ENCODE measurements at places on chromosomes 5 and 9.

- DNase-seq = no peak
Observed at GRCh38 chr9:93091453-93092081, 4.5 kb upstream of the CARD19 start.

DNA sequence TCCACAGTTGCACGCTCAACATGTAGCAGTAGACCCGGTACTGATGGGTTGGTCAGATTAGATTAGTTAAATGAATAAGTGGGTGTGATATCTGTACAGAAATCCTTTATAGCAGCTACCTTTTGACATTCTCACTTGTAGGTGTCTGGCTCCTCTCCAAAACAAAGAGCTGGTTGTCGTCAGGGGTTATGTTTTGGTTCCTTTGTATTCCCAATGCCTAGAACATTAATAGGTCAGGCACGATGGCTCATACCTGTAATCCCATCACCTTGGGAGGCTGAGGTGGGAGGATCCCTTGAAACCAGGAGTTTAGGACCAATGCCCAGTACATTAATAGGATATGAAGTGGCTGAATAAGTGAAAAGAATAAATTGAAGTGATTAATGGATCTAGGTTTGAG lies 182.1 kb downstream of the SNCAIP start:
- DNase-seq = no peak

DNA sequence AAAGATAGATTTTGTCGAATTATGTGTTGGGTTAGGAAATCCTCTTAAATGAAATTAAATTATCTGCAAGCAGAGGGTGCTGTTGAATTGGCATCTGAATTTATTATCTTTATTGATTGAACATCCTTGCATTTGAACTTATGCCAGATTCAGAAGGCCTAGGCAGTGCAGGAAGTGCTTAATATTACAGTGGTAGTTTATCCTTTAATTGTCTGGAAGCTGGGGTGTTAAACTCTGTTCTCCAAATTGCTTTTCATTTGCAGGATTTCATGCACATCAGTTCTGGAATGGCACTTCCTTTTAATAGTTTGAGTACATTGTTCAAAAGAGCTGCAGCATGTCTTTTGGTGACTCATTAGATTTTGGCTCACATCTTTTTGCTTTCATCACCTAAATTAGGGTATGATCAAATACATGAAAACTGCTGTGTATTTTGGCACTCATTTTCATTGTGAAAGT lies 186.3 kb downstream of the KDM4C start:
- DNase-seq = no peak

DNA sequence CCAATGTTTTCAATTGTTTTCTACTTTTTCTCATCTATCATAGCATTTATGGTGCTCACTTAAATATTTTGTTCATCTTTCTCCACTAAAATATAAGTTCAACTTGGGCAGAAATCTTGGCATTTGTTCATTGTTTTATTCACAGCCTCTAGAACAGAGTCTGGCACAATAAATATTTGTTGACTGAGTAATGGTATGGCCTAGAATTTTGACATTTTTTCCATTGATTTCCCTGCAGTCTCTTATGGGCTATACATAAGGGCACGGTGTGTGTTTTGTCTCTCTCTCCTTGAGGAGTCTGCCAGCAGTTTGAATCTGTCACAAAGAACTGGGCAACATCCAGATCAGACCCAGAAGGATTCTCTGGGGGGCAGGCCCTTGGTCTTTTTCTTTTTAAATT lies 379.7 kb downstream of the TMEM38B start:
- DNase-seq = no peak

DNA sequence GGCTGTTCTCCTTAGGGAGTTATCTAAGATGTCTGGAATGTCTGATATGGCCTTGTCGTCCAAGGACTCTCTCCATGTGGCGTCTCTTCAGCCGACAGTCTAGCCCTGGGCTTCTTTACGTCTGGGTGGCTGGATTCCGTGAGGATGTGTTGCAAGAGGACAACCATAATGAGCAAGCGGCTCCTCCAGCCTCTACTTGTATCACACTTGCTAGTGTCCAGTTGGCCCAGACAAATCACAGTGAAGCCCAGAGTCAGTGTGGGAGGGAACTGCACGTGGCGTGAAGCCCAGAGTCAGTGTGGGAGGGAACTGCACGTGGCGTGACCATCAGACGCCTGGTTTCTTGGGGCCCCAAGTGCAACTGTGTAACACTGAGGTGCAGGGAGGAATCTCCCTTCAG lies 61.1 kb downstream of the COL23A1 start:
- DNase-seq = no peak

- DNase-seq = no peak
Observed at GRCh38 chr5:172407822-172408221, 46.5 kb downstream of the SH3PXD2B start.

DNA sequence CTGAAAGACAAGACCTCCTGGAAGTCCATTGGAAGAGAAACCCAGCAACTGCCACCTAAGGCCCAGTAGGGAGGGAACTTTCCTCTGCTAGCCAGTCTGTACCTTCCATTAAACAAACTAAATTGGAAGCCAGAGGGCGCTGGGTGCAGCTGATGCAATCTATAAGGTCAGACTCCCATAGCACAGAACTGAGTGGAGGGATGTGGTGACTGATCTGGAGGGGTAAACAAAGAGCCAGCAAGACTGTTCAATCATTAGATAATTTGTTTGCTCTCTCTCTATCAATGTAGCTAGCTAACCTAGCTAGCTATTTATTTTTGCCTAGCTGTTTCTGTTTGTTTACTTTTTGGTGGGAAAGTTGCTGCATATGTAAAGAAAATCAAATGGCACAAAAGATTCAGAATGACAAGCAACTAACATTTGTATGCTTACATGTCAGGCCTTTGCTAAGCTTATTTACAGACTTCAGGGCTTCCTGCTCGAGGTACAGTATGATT lies 291.8 kb upstream of the DAB2 start:
- DNase-seq = no peak

DNA sequence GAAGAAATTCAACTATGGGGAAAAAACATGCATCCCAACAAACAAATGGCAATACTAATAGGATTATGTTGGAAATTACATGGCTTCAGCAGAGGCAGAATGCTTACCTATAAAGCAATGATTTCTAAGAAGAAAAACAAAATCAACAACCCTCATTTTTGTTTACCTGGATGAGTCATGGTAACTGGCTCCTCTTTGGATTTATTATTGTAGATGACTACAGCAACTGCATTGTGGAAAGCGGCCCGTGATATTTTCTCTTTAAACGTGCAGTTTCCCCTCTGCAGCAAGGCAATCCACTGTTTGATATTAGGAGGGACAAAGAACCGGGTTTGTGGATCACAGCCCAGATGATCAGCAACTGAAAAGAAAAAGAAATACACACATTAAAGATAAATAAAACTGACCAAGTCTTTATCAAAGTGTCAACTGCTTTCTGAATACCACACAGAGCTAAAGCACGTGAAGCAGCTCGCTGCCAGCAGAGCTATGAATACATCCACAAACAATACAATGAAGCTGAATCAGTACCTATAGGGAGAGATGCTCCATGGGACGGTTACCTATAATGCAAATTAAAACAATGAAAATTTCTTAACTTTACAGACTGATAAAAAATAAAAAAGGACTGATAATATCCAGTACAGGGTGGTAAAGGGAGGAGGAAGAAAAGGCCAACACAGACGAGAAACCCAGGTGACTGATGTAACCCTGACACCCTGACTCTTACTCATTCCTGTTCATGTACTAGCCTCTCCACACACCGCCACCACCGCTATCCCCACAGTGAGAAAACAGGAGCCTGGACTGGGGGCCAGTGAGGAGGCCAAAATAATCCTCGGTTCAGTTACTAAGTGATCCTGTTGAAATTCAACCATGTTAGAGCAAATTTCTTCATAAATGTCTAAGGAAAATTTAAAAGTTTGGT lies 31.0 kb downstream of the RNF130 start:
- no peak for DNase-seq

GRCh38 chr9:108618906-108619550 lies 236.8 kb downstream of the ACTL7B start:
- DNase-seq = no peak

DNA sequence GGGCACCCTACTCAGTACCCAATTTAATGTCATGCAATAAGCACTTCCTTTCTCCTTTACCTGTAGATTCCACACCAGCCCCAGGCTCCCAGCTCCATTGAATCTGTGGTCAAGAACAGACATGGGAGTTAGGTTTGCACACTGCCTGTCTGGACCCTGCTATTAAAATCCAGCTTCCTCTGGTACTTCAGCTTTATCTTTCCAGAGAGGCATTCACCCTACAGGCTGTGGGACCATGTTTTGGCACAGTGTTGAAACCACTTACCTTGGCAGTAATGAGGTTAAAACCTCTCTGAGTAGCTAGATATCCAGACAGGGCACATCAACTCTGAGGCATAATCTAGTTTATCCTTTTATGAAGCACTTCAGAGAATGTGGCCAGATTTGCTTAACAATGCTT lies 191.5 kb upstream of the PCSK5 start:
- DNase-seq = no peak
